Omental fat pad (tissue), 4 donors: ENCODE measurements at places on chromosomes 7 and 10. TPM values are rescaled to one million over a fixed set of nuclear protein-coding genes. Genes with fewer than 3 reads are reported as not detected.
A peak's percentile ranks its signal among the peaks of the same experiment; 100 is the strongest.

DNA sequence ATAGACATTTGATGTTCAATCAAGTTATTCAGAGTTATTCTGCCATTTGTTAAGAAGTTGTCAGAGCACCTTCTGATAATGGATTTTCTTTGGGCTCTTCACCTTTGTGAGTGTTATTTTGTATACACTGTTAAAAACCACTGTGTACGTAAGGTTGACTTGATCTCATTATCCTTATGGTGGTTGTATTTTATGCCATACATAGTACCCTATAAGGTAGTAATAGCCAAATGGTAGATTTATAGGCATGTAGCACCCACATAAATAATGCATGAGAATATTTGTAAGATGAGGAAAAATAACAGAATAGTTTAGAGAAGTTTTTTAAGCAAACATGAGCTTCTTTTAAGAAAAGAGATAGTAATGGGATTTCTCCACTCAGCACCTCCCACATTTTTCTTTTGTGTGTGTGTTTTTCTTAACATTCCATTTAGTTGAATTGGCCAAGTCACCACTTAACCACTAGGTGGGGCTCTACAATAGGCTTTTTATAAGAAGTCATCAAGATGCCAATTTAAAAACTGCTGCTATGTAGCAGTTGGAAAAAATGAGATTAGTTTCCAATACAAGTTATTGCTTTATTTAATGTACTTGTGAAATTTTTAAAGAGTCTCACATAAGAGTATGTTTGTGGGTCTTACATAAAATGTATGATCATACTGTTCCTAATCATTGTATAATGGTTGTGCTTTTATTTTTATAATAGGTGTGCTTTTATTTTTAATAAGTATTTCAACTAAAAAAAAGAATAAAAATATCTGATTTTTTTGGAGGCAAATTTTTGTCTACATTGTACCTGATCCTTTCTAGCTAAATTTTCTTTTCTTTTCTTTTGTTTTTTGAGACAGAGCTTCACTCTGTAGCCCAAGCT lies 41.1 kb upstream of the STMP1 start:
- no peak for DNase-seq

DNA sequence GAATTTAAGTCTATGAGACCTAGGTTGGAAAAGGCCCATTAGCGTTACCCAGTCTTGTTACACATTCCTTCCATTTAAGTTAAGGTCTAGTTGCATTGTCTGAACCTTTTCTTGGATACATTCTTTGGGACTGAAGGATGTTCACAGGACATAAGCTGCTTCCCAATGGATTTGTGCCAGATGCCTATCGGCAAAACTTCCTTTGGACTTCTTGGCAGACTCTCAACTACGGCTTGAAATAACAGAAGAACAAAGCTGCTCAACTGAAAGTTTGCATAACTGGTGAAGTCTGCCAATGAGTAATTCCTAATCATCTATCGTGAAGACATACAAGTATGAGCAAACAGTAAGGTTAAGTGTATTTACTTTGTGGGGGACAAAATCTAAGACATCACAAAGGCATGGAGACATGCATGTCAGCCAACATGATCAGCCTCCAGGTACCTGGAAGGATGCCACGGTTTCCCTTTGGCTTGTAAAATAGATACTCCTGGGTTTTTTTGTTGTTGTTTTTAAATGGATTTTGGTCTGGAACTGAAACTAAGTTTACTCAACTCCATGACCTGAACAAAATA lies 35.4 kb downstream of the MALSU1 start:
- DNase-seq = peak; percentile 39

DNA sequence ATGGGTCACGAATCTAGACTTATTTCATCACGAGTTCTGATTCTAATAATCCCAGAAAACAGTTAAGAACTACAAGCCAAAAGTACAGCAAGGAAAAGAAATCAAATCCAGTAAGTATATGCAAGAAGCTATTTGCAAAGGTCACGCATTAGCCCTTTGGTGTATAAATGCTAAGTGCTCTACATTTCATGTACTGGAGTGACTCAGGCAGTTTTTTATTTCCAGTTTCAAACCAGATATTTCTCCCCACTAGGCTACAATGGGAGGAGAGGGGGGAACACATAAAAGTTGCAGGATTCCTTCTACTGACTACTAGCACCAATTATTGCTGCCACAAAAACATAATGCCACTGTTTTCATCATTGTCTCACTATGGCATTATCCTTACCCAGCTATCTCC lies 148.0 kb downstream of the NRCAM start:
- DNase-seq = no peak

- DNase-seq = no peak
Observed at GRCh38 chr7:99392659-99393354, 15.6 kb downstream of the PDAP1 start.

- DNase-seq = no peak
Observed at GRCh38 chr7:73984481-73985205, 43.3 kb upstream of the ELN start.

DNA sequence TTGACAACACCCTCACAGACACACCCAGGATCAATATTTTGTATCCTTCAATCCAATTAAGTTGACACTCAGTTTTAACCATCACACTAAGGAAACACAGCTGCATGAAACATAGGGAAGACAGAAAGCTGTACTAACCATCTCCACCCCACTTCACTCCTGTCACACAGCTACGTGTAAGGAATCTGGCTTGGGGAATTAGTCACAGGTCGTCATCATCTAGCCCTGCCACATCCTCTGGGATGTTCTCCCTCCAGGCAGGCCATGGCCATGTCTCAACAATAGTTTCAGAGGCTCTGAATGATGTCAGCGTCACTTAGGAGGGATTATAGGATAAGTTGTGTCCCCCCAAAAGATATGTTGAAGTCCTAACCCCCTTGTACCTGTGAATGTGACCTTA lies 10.8 kb upstream of the SEMA3C start:
- DNase-seq = no peak

GRCh38 chr10:11684717-11685645 lies 57.2 kb upstream of the ECHDC3 start:
- DNase-seq = peak; percentile 34

DNA sequence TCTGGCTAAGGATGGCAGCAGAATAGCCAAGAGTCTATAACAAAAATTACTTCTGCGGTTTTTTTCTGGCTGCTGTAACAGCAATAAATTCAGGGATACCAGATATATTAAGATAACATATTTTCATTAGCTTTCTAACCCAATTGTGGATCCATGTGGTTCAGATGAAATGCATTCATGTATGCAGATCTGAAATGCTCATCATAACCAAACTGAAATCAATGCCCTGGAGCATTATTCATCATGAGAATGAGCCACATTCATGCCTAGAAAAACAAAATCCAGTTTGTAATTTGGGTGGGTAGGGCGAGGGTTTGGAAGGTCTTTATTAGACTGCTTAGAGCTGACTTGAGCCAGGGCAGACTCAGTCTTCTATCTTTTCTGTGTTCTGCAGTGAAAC lies 69.8 kb upstream of the SEMA3A start:
- DNase-seq = no peak

- no peak for DNase-seq
Observed at GRCh38 chr10:76127984-76128589, 696.7 kb downstream of the LRMDA start.

DNA sequence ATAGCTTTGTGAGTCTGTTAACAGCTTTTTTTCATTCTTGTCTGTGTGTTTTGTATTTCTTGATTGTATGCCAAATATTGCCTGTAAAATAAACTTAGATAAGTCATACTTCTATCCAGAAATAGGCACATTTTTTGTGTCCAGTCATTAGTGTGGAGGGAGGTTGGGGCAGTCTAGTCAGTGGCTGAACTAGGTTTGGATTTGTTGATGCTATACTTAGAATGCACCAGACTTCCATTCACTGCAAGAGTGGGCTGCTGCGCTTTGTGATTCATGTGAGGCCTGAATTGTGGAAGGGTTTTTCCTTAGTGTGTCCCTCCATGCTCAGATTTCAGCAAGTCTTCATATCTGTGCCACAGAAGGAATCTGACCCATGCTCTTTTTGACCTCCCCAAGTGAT lies 50.0 kb downstream of the TRUB1 start:
- no peak for DNase-seq

GRCh38 chr10:42652858-42653257 lies 14.5 kb upstream of the ZNF33B start:
- DNase-seq = no peak

DNA sequence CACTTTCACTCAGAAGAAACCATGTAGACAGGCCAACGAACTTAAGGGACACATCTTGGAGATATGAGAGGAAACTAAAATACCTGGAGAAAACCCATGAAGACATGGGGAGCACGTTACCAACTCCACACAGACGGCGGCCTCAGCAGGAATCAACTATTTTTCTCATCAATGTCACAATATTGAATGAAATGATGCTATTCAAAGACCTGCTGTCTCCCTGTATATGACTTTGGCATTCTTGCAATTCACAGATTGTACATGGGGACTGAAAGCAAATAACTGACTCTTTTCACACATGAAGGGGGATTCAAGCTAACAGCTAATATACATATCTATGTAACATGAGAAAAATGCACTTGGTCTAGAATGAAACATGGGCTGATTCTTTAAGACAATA lies 869.0 kb downstream of the NXPH1 start:
- DNase-seq = no peak

- peak; percentile 44 for DNase-seq
Observed at GRCh38 chr10:30059209-30060107, at the start of gene JCAD. JCAD (minus strand) TSS chr10:30059586; CDS start chr10:30047812, 11,774 bp downstream.

DNA sequence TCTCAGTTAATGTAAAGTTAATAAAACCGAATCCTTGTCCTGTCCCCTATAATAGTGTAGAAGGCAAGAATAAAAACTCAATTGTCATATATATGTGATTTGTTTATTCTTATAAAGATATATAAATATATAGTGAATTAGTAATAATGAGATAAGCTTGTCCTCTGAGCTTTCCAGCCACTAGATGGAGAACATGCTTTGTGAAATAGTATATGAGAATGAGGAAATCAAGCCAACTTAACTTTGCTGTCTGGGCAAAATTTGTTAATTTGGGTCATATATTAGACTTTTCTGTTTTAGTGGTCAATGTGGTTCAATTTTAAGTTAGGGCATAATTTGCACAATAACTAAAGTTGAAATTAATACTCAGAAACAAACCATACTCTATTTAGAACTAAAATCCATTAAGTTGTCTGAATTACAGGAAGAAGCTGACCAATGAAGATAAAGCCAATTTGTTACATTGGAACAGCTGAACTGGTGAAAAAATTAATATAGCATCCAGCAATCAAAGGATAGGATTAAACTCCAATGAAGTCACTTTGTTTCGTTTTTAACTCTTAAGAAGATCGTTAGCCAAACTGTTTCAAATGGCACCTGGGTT lies 595.0 kb downstream of the ARL4A start:
- DNase-seq = no peak

The OPALIN gene
- not detected for total RNA-seq

The PTPRN2 gene
- total RNA-seq = 2.4 TPM

The GIMAP2 gene
- 15.1 TPM for total RNA-seq

The LAMB4 gene
- 3.0 TPM for total RNA-seq
